ENCODE measurements at places on chromosomes 4 and X.

GRCh38 chr4:156946516-156947424 lies 24.8 kb downstream of the PDGFC start:
- DNase-seq: no peak

DNA sequence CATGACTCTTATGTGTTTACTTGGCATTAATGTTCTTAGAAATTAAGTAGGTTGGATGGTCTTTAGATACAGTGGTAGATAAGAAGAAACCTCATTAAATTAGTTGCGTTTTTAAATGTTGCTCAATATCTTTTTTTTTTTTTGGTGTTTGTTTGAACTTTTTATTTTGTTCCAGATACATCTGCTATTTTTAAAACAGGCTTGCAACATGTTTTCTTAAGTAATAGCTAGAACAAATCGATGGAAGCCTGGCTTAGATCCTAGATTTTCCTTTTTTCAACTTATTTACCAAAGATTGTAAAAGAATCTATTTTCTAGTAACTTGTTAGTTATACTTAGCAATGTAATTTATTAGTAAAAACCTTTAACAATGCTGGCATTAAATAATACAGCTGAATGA lies 9.3 kb downstream of the CNKSR2 start:
- DNase-seq: no peak

GRCh38 chrX:41827886-41828285 lies 95.5 kb downstream of the CASK start:
- DNase-seq: no peak

GRCh38 chr4:5041699-5042098 lies 9.6 kb upstream of the STK32B start:
- no peak for DNase-seq

DNA sequence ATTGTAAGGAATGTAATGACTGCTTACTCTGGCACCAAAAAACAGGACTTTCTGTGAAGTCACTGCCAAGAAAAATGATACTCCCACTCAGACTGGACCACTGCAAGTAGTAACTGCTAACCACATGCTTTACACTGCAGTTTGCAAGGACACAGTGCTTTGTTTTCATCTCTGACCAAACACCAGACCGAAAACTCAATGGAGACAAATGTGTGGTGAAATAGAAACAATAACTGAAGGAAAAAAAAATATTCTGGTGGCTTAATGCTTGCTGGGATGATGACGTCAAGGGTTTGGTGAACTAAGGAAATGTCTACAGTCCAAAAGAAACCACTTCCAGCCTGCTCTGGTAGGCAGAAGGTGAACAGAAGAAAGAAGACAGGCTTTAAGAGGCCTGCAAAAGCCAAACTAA lies 13.2 kb downstream of the GPC4 start:
- no peak for DNase-seq

DNA sequence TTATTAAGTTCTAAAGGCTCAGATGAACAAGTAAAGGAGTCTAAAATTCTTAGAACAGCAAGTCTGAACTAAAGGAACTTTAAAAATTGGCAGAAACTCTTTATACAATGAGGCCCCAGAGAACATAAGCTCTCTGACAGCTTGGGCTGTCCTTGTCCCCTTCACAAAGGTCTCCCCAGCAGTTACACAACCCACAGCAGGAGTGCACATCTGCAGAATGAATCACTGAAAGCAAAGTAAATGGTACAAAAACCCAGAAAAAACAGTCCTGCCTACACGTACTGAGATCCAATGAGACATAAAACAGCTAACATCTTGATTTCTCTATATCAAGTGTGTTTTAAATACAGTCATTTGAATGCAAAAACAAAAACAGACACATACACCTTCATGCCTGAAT lies 18.7 kb downstream of the RBBP7 start:
- DNase-seq: no peak

GRCh38 chr4:7189475-7190277 lies 2.7 kb upstream of the SORCS2 start:
- no peak for DNase-seq

GRCh38 chr4:8451440-8452182 lies 11.0 kb downstream of the TRMT44 start:
- no peak for DNase-seq

GRCh38 chrX:101357166-101357795 lies 8.7 kb upstream of the TIMM8A start:
- DNase-seq: no peak

DNA sequence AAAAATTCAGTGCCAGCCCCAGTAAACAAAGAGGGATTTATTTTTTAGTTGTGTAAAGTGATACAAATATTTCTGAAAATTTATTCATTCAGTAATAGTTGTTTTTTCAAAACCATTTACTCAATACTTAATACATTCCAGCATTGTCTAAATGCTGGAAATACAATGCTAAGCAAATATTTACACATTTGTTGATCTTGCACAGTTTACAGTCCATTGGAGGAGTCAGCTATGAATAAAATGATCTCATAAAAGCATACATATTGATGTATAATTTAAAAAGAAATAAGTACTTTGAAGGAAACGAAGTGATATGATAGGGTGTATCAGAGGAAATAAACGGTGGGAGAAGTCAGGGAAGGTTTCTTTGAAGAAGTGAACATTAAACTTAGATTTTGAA lies 1942.1 kb upstream of the ADGRL3 start:
- no peak for DNase-seq
